ENCODE measurements at places on chromosomes 12 and 14. TPM values are rescaled to one million over a fixed set of nuclear protein-coding genes. Genes with fewer than 3 reads are reported as not detected.

The TMEM179 gene
- 2.9 TPM for total RNA-seq

The ADAMTS20 gene
- total RNA-seq = 4.5 TPM

The E2F7 gene
- 25.2 TPM for total RNA-seq

The TULP3 gene
- total RNA-seq = 18.4 TPM

The RAB35 gene
- 39.0 TPM for total RNA-seq

The CNIH1 gene
- 119 TPM for total RNA-seq

The KRT79 gene
- not detected for total RNA-seq
